Colonic mucosa (tissue), 4 donors: ENCODE measurements at places on chromosomes 6 and 20. TPM values are rescaled to one million over a fixed set of nuclear protein-coding genes. Genes with fewer than 3 reads are reported as not detected.

SRC gene
- total RNA-seq: 102 TPM

ERVFRD-1 gene
- total RNA-seq: not detected

COL20A1 gene
- not detected for total RNA-seq

FKBP1C gene
- 1.8 TPM for total RNA-seq

TNFRSF21 gene
- total RNA-seq: 74.0 TPM

GPR6 gene
- total RNA-seq: not detected

PEX3 gene
- 11.1 TPM for total RNA-seq

NMBR gene
- total RNA-seq: not detected

CFAP61 gene
- not detected for total RNA-seq

WFDC2 gene
- 117 TPM for total RNA-seq

NFS1 gene
- 42.0 TPM for total RNA-seq

ARFGAP1 gene
- total RNA-seq: 66.9 TPM

SLC32A1 gene
- not detected for total RNA-seq

MMP24 gene
- total RNA-seq: 0.15 TPM

TSBP1 gene
- total RNA-seq: not detected

PTK7 gene
- 15.9 TPM for total RNA-seq

SIRPB1 gene
- total RNA-seq: 1.0 TPM

GSTA1 gene
- 8.1 TPM for total RNA-seq

OR2J3 gene
- not detected for total RNA-seq
